ENCODE measurements at places on chromosomes 7 and 10.

- no peak for DNase-seq
Observed at GRCh38 chr10:127447197-127447596, 101.9 kb upstream of the NPS start.

DNA sequence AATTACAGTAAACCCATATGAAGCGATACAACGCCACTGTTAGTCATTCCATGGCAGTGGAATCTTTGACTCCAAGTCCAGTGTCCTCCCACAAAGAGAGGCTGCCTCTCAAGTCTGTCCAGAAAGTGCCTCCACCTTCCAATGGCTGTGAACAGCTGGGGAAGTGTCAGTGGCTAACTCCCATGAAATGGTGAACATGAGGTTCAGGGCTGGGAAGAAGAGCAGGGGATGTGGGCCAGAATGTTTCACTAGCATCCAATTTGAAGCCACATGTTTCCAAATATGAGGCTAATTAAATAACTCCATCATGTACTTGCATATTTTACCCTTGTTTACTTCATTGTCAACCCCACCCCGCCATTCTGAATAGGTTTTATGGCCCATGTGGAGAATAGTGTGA is 53.1 kb upstream of the CHST15 start:
- DNase-seq, result no peak

GRCh38 chr7:148803094-148803493 is 81.0 kb downstream of the EZH2 start:
- no peak for DNase-seq

- no peak for DNase-seq
Observed at GRCh38 chr7:12117170-12117569, 93.9 kb upstream of the TMEM106B start.

GRCh38 chr10:70917226-70917625 is 28.9 kb upstream of the PCBD1 start:
- no peak for DNase-seq

GRCh38 chr7:101901661-101902491 is 84.5 kb downstream of the CUX1 start:
- no peak for DNase-seq

DNA sequence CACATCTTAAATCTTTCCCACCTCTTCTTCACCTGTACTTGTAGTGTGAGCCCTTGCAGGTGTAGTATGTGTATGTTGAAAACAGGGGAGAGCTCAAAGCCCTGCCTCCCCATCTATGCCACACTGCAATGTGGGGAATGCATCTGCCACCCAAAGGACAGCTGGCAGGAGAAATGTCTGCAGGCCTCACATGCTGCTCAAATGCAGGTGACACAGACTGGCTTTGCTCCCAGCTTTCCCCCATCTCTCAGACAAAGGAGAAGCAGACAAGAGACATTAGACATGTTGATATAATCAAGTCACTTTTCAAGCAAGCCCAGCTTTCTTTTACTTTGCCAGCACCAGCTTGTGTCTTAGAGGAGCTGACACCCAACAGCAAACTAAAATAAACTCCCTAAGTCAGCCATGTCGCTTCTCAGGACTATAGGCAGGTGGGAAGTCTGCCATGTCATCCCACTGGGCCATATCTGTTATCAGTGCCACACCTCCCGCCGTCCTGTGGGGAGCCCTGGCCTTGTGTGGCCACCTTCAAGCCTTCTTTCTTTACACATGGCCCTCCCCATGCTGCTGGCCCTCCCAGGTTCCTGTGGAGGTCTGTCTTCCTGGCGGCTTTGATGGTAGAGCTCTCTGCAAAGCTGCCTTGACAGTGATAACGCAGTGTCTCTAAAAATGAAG is 102.1 kb downstream of the CXCL12 start:
- no peak for DNase-seq

DNA sequence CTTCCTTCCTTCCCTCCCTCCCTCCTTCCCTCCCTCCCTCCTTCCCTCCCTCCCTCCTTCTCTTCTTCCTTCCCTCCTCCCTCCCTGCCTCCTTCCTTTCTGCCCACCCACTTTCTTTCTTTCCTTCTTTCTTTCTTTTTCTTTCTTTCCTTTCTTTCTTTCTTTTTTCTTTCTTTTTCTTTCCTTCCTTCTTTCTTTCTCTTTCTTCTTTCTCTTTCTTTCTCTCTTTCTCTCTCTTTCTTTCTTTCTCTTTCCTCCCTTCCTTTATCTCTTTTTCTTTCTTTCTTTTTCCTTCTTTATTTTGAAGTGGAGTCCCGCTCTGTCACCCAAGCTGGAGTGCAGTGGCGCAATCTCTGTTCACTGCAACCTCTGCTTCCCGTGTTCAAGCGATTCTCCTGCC is 33.7 kb upstream of the GTF2IRD1 start:
- DNase-seq, result no peak

DNA sequence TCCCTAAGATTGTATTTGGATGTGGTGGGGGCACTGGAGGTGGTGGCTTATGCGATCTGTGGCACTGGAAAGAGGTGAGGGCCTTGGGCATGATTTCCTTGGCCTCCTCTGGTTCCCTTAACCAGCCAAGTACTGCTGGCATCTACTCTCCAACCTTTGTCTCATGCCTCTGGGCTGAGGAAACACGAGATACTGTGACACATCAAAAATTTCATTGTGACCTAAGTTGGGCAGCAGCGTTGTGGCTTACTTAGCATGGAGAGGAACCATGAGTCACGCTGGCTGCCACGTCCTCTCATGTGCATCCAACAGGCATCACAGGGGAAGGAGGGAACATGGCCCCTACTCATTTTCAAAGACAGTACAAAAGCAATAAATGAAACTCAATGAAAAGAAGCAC is 29.7 kb upstream of the GSDME start:
- DNase-seq, result peak; percentile 59

GRCh38 chr10:125148528-125148927 is 11.8 kb downstream of the CTBP2 start:
- no peak for DNase-seq

GRCh38 chr7:89385411-89385810 is 589.9 kb upstream of the TEX47 start:
- DNase-seq, result no peak

DNA sequence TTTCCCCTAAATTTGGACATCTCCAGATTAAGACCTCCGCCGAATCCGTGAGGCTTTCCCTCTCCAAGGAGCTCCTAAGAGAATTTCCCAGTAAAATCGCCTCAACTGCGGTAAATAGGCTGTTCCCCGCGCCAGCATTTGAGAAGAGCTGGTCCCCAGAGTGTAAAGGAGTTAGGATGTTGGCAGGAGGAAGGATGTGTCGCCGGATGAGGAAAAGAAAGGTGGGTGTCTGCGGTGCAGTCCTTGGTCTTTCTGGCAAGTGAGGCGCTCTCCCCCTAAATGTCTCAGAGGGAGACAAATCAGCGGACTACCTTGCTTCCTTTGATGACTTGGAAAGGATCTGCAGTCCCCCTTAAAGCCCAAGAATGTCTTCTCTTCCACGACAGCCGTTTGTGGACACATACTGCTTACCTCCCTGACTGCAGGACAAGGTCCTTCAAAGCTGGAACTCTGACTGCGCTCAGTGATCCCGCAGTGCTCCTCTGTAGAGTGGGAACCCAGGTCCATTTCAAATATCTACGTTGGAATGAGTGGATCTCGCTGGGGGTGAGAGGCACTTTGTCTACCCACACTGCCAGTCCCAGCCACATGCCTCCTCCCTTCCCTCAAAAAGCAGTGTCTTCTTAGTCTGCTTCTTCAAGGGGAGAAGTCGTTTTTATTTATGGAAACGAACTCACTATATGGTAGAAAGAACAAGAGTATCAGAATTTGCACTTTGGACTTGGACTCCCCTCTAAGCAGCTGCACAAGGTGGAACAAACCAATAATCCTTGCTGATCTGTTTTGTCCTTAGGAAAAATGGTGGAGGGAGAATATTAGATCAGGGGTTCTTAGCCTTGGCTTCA is 1.1 kb upstream of the DLG5 start:
- no peak for DNase-seq

DNA sequence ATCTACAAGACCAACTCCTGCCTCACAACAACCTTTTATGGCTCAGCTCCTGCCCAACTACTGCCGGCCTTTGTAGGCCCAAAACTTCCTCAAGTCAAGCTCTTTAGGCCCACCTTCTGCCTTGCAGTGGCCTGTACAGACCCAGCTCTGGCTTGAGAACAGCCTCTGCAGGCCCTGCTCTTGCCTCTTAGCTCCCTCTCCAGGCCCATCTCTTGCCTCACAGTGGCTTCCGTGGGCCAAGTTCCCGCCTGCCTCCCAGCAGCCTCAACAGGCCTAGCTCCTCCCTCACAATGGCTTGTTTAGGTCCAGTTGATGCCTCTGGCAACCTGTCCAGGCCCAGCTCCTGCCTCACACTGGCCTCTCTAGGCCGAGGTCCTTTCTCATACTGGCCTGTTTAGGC is 32.4 kb upstream of the VKORC1L1 start:
- no peak for DNase-seq

DNA sequence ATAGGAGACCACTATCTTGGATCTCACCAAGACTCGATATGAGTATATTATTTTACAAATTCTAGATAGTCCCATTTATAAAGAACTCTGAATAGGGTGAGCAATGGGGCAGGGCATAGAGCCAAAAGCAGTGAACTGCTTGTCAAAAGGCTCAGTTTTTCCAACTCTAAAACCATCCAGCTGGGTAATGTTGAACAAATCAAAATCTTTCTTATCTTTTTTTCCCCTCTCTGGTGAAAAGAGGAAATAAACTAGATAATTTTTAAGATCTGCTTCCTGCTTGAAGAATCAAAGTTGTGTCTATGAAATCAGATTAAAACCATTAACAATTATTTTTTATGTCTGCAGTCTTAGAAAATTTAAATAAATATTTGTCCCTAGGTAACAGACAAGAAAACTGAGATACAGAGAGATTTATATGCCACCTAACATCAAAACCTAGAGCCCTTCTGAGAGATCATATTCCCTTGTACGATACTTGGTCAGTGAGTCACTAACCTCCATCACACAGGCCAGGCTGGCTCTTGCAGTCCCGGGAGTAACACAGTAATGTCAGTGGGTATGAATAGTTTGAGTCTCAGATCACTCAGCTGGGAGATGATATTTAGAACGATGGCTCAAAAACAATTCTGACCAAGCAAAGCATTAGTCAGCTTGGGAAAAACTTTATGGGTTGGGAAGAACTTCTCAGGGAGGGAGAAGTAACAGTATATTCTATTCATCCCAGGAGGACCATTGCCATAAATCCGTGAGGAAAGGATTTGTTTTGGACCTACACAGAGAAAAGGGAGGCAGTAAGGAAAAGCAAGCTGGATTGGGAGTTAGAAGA is 178.8 kb downstream of the REEP3 start:
- DNase-seq, result peak; percentile 90

- no peak for DNase-seq
Observed at GRCh38 chr10:126060261-126060931, 164.0 kb downstream of the FANK1 start.
